ENCODE measurements at places on chromosomes 12 and 14. TPM values are rescaled to one million over a fixed set of nuclear protein-coding genes. Genes with fewer than 3 reads are reported as not detected.

The MYF5 gene
- total RNA-seq: not detected

The SCNN1A gene
- 0.32 TPM for total RNA-seq

The LLPH gene
- 29.0 TPM for total RNA-seq

The NOVA1 gene
- 0.07 TPM for total RNA-seq

The COQ6 gene
- 18.5 TPM for total RNA-seq

The TOMM20L gene
- not detected for total RNA-seq

The MLEC gene
- total RNA-seq: 139 TPM

The RAD51AP1 gene
- total RNA-seq: 39.6 TPM

The MYH6 gene
- total RNA-seq: not detected

The ATL1 gene
- 1.8 TPM for total RNA-seq

The HHIPL1 gene
- 0.02 TPM for total RNA-seq

The TBC1D30 gene
- 0.11 TPM for total RNA-seq

Measured in T-helper 2 cell treated with Interferon-gamma antibody and Interleukin-4, amounts not matched to agents 100 ng/mL and 5 ng/mL, for 36 hours (primary cell).